ENCODE measurements at places on chromosomes 5 and 9. TPM values are rescaled to one million over a fixed set of nuclear protein-coding genes. Genes with fewer than 3 reads are reported as not detected.

The FCN2 gene
- total RNA-seq = not detected

The SLC36A3 gene
- total RNA-seq = not detected

The PDE8B gene
- total RNA-seq = 0.10 TPM

The FOXI1 gene
- not detected for total RNA-seq

The DMRT3 gene
- total RNA-seq = not detected

DNA sequence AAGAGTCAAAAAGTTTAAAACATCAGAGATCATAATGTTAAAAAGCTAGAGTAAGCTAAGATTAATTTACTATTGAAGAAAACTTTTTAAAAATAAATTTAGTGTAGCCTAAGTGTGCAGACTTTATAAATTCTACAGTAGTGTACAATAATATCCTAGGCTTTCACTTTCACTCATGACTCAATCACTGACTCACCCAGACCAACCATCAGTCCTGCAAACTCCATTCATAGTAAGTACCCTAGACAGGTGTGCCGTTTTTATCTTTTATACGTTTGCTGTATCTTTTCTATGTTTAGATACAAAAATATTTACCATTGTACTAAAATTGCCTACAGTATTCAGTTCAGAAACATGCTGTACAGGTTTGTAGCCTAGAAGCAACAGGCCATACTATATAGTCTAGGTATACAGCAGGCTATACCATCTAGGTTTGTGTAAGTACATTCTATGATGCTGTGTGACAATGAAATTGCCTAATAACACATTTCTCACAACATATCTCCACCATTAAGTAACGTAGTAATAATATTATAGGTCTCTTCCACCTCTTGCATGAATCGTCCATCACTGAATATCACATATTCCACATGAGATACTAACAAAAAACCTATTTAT, 59.2 kb downstream of the MEGF9 start:
- no peak overlapping the region for H3K4me3 ChIP-seq
- H3K27me3 ChIP-seq = no peaks in the 10 kb centered on the region
- H3K4me1 ChIP-seq = peaks cover 5% of the 10 kb centered on the region
- DNase-seq = no peak

DNA sequence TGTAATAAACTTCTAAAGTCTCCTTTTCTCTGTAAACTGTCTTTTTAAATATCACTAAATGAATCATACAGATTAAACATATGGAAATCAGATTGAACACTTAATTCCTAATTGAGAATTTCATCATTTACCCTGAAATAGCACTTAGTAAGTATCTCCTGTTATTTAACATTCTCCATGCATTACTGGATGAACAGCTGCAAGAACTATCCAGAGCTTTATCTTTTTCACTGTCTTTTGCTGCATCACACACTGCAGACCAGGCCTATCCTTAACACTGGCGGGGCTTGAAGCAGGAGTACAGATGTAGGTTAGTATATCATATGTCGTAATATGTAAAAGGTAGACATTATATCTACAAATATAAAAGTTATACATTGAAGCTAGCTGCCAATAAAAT, 108.7 kb upstream of the EFNA5 start:
- H3K27ac ChIP-seq = peak overlapping the region; percentile 80
- H3K4me1 ChIP-seq = peaks cover 37% of the 10 kb centered on the region
- DNase-seq = peak; percentile 83
- no peak overlapping the region for H3K4me3 ChIP-seq
- no peaks in the 10 kb centered on the region for H3K36me3 ChIP-seq

DNA sequence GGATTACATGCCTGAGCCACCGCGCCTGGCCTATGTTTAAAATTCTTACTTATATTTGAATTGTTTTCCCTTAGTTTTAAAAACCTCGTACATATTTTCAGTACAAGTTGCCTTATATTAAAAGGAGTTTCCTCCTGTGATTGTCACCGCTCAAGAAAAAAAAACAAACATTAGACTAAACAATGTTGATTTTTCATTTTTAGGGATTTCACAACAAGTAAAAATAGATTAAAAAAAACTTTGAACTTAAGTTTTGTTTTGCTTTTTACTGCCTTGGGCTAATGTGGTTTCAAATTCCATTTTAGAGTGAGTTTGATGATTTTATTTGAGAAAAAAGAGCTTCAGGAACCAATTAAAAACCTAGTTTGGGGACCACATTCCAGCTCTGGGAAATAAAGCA, 1196.6 kb upstream of the CDH18 start:
- H3K27ac ChIP-seq = no peak overlapping the region
- no peaks in the 10 kb centered on the region for H3K27me3 ChIP-seq
- DNase-seq = no peak
- no peaks in the 10 kb centered on the region for H3K4me1 ChIP-seq

- 0 out of 2 replicates have a peak, but pooled peaks cover 10% of the 10 kb centered on the region for H3K27me3 ChIP-seq
- no peak overlapping the region for H3K4me3 ChIP-seq
- H3K36me3 ChIP-seq = no peaks in the 10 kb centered on the region
These were observed 26.8 kb upstream of the IQGAP2 start for GRCh38 chr5:76376148-76376865.

DNA sequence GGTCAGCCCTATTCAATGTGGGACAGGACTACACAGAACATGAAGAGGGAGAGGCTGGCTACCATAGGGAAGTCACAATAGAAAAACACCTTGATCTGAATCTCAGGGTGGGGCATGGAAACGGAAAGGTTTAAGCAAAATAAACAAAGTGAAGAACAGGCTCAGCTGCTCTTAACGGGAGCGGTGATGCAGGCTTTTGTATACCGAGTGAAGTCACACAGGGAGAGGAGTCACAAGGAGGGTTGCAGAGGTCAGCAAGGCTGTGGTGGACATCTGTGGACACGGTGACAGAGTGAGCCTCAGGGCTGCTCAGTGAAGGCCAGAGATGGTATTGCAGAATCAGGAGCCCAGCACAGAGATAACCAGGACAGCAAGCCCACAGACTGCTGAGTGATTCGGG, 30.6 kb upstream of the SEMA4D start:
- H3K4me3 ChIP-seq = no peak overlapping the region
- no peak for DNase-seq
- no peaks in the 10 kb centered on the region for H3K4me1 ChIP-seq
- no peak overlapping the region for H3K27ac ChIP-seq
- 0 out of 2 replicates have a peak, but pooled peaks cover 9% of the 10 kb centered on the region for H3K27me3 ChIP-seq

- H3K27ac ChIP-seq = no peak overlapping the region
- no peaks in the 10 kb centered on the region for H3K36me3 ChIP-seq
- no peak for DNase-seq
- no peaks in the 10 kb centered on the region for H3K27me3 ChIP-seq
- peaks cover 2% of the 10 kb centered on the region for H3K4me1 ChIP-seq
These were observed 152.5 kb upstream of the PTCH1 start for GRCh38 chr9:95669253-95669652.

- H3K36me3 ChIP-seq = no peaks in the 10 kb centered on the region
- no peak overlapping the region for H3K4me3 ChIP-seq
- no peak overlapping the region for H3K27ac ChIP-seq
These were observed 12.8 kb upstream of the JADE2 start for GRCh38 chr5:134512661-134512999.

DNA sequence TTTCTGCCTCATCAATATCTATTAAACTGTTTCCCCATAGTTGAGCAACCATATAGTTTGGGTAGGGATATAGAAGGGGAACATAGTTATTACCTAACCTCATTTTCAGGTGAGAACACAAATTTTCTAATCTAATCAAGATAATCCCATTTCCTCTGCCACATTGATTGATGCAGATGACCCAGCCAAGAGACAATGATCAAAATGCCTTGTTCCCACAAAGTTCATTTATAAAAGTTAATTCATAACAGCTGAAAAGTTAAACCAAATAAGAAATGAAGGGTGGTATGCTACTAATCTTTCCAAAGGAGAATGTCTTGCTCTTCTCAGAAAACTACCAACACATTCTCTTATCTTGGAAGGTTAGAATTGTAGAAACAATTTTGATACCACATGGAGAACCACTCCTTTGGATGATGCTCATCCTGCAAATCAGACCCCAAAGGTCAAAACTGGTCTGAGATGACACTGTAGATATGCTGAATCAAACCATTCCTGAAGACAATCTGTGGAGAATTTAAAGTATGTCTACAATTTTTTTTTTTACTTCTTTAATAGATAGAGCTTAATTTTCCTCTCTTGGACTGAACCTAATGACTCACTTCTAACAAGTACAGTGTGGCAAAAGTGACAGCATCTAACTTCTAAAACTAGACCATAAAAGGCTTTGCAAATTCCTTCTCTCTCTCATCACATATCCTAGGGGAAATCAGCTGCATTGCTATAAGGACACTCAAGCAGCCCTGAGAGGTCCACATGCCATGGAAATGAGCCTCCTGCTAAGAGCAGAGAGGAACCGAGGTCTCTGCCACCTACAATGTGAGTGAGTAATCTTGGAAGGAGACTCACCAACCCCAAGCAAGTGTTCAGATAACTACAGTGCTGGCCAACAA, 586.7 kb upstream of the TUSC1 start:
- no peaks in the 10 kb centered on the region for H3K36me3 ChIP-seq
- DNase-seq = no peak
- no peak overlapping the region for H3K4me3 ChIP-seq
- no peak overlapping the region for H3K27ac ChIP-seq
- no peaks in the 10 kb centered on the region for H3K27me3 ChIP-seq

GRCh38 chr5:65823204-65823603, 101.2 kb downstream of the NLN start:
- H3K27me3 ChIP-seq = no peaks in the 10 kb centered on the region
- H3K4me3 ChIP-seq = no peak overlapping the region
- H3K4me1 ChIP-seq = peaks cover 4% of the 10 kb centered on the region
- H3K27ac ChIP-seq = no peak overlapping the region

DNA sequence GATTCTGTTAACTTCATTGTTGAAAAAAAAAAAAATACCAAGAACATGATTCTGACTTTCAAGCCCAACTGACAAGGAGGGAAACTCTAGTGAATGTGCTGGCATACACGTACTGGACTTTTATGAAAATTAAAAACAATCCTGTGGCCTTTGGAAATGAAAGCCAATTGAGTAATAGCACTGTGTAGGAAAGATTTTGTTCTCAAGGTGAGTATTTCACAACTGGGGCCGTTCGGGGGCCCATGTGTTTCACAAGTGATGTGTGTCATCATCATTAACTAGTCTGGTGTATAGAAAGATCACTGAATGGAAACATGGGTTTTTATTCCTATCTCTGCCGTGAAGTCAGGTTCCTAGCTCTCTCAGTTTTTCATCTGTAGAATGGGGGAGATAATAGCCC, 605.0 kb upstream of the CLINT1 start:
- peaks cover 13% of the 10 kb centered on the region for H3K4me1 ChIP-seq
- no peak overlapping the region for H3K4me3 ChIP-seq
- H3K27ac ChIP-seq = no peak overlapping the region

DNA sequence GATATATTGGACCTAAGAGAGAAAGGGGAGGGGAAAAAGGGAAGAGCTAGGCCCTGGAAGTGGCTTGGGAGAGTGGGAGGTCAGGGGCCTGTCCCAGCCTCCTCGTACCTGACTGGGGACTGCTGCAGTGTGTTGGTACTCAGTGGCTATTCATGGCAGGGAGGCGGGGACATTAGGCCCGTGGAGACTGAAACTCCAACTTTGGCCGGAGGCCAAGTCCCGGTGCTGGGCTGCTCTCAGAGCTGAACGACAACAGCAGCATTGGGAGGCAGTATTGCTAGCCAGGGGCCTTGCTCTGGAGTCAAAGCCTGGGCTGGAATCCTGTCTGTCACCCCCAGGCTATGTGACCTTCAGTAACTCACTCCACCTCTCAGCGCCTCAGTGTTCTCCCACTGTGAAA, 37.8 kb downstream of the NEURL1B start:
- no peak for DNase-seq
- H3K4me1 ChIP-seq = no peaks in the 10 kb centered on the region
- no peaks in the 10 kb centered on the region for H3K27me3 ChIP-seq
- no peak overlapping the region for H3K27ac ChIP-seq

DNA sequence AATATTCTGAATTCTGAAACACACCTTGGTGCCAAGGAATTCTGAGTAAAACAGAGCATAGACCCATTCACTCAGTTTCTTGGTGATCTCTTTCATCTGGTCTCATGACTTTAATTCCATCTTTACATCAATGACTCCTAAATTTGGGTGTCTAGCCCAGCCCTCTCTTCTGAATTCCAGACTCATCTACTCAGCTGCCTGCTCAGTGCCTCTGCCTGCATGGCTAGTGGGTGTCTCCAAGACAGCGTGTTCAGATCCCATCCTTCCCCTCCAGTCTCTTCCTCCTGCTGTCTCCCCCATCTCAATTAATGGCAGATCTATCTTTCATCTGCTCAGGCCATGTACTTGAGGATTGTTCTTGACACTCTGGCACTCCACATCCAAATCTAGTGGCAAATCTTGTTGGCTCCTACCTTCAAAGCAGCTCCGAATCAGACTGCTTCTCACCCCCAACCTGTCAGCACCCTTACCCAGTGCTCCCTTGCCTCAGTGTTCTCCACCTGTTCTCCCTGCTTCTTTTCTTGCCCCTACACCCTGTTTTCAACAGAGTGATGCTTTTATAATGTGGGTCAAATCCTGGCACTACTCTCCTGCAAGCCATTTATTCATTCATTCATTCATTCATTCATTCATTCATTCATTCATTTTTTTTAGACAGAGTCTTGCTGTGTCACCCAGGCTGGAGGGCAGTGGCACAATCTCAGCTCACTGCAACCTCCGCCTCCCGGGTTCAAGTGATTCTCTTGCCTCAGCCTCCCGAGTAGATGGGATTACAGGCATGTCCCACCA, 5.3 kb downstream of the CAVIN4 start:
- H3K27me3 ChIP-seq = no peaks in the 10 kb centered on the region
- H3K36me3 ChIP-seq = peaks cover 3% of the 10 kb centered on the region
- H3K4me3 ChIP-seq = no peak overlapping the region
- H3K4me1 ChIP-seq = peaks cover 55% of the 10 kb centered on the region
- no peak overlapping the region for H3K27ac ChIP-seq

DNA sequence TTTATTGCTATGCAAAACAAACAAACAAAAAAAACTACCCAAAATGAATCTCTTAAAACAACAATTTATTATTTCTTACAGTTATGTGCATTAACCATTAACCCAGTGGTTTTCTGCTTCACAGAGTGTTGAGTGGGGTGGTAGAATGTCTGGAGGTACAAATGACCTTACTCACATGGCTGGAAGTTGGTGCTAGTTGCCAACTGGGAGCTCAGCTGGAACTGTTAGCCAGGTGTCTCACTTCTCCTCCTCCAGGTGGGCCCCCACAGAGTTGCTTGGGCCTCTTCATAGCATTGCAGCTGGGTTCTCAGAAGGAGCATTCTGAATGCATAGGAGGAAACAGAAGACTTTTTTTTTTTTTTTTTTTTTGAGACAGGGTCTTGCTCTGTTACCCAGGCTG, 10.5 kb upstream of the B4GALT1 start:
- DNase-seq = no peak
- H3K27ac ChIP-seq = no peak overlapping the region
- H3K27me3 ChIP-seq = 0 out of 2 replicates have a peak, but pooled peaks cover 4% of the 10 kb centered on the region
- no peaks in the 10 kb centered on the region for H3K36me3 ChIP-seq
- H3K4me1 ChIP-seq = no peaks in the 10 kb centered on the region
